ENCODE measurements at places on chromosomes 4 and X.

GRCh38 chrX:2934715-2935710 is 5.9 kb upstream of the ARSD start:
- no peak for DNase-seq

- DNase-seq: no peak
These were observed 7.9 kb upstream of the CFP start for GRCh38 chrX:47637546-47638195.

DNA sequence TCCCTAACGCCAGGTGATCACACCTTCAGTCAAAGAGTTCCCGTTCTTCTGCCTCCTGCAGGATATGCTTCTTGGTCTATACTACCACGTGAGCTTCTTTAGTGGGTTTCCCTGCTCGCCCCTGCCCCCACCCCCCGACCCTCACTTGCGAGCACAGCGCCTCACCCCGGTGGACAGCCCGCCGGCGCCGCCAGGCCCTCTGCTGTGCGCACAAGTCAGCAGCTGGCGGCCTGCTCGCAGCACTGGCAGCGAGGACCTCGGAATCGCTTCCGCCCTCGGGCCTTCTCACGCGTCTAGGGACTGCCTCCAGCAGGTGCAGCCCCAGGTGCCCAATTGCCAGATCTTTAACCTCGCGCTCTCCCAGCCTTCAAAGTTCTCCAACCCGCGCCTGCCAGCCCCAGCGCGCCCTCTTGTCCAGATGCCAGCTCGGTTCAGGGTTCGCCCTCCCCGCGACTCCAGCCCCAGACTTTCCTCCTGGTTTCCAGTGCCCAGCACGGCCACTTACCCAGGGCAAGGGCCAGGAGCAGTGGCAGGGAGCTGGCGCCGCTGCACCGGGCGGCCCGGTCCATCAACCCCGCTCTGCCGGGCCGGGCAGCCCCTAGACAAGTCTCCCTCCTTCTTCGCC is 454 bp downstream of the BTC start:
- peak; percentile 67 for DNase-seq

GRCh38 chr4:142021181-142021580 is 384.8 kb downstream of the IL15 start:
- no peak for DNase-seq

GRCh38 chr4:176380352-176381157 is 60.8 kb downstream of the SPCS3 start:
- peak; percentile 95 for DNase-seq

- no peak for DNase-seq
These were observed 645.0 kb downstream of the PCDH7 start for GRCh38 chr4:31365006-31365690.
